ENCODE measurements at places on chromosomes 13 and 19.

GRCh38 chr13:32530841-32531253 is 7.7 kb downstream of the N4BP2L2 start:
- peak; percentile 26 for DNase-seq

DNA sequence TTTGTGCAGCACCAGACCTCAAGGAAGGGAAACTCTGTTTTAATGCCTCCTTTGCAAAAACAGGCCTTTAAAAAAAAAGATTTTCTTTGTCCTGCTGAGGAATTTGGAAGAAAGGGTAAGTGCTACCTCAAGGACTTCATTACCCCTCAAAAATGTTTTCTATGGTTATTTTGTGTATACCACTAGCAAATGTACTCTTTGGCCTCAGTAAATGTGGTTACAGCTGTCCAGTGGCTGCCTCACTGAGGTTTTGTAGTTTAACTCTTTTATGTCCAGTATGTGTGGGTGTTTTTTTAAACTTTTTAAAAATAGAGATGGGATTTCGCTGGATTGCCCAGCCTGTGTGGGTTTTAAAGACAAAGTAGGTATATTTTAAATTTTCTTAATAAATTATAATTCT is 42.2 kb upstream of the TSC22D1 start:
- no peak for DNase-seq

DNA sequence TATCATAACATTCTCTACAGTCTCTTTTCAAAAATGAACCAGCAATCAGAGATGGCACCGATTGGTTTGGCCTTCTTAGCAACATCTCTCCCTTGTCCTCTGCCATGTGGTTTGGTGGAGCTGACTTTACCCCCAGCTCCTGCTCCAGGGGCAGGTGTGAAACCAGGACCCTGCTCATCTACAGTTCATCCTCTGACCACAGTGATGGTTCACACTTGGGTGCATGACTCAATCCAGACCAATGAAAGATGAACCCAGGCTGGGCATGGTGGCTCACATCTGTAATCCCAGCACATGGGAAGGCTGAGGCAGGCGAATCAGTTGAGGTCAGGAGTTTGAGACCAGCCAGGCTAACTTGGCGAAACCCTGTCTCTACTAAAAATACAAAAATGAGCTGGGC is 33.6 kb upstream of the FFAR2 start:
- no peak for DNase-seq

DNA sequence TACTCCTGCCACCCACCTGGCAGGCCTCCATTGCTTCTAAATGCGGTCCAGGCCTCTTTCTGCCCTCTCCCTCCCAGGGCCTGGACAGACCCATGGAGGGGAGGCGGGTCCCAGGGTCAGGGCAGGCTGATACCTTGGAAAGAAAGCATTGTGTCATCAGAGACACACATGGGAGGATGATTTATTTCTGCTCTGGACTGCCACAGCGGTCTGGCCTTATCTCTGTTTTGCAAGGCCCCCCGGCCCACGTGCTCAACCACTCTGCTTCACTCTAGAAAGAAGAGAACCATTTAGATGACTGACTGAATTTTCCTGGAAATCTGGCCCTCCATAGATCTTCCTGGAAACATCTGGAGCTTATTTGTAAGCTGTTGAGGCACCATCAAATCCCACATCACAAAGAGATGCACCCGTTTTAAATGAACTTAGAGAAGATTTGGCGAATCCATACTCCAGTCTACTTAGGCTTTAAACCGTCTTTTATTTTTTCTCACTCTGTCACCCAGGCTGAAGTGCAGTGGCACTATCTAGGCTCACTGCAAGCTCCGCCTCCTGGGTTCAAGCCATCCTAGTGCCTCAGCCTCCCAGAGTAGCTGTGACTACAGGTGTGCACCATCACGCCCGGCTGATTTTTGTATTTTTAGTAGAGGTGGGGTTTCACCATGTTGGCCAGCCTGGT is 48.3 kb upstream of the URI1 start:
- DNase-seq = no peak

DNA sequence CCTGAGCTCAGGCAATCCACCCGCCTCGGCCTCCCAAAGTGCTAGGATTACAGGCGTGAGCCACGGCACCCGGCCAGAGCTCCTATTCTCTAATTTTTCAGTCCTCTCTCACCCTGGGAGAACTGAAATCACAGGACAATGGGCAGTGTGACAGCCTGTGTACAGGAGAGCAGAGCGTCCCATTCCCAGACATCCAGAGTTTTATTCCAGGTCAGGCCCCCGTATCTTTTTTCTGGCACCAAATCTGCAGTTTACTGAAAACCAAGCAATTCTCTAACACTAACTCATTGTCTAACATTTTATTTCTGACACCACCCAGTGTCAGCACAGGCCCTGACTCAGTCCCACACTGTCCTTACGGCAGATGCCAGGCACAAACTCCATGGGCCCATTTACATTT is 6.7 kb downstream of the ZNF708 start:
- DNase-seq = no peak

GRCh38 chr13:32734511-32734910 is 148.3 kb downstream of the PDS5B start:
- peak; percentile 26 for DNase-seq

DNA sequence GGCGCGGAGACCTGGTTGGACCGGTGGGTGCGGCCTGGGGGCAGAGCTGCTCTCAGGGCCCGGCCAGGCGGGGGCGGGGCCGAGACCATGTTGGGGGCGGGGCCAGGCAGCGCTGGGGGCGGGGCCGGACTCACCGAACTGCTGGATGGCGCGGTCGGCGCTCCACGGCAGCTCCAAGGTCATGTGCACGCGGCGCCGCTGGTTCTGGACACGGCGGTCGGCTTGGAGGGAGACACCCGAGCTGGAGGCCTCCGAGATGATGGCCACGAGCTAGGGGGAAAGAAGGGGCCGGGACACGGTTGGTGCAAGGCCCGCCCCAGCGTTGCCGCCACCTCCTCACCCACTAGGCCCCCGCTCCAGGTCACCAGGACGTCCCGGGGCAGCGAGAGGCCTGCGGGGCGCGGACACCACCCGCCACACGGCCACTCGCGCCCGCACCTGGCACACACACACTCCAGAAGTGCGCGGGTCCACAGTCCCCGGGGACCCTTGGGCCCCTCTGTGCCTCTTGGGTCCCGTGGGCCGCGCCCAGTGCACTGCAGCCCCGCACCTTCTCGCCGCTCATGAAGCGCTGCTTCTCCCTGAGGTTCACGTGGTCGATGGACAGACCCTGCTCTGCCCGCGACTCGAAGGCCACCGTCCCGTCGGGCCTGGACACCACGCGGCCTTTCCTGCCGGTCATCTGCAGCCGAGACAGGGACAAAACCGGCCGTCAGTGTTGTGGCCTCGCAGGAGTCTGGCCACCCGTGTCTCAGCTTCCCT is 8.7 kb downstream of the GPX4 start:
- no peak for DNase-seq

DNA sequence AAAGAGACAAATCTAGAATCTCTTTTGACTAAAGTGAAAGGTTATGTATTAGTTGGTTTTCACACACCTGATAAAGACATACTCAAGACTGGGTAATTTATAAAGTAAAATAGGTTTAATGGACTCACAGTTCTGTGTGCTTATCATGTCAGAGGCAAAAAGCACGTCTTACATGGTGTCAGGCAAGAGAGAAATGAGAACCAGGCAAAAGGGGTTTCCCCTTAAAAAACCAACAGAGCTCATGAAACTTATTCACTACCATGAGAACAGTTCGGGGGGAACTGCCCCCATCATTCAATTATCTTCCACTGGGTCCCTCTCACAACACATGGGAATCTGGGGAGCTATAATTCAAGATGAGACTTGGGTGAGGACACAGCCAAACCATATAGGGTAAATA is 486.8 kb downstream of the DACH1 start:
- DNase-seq = no peak

DNA sequence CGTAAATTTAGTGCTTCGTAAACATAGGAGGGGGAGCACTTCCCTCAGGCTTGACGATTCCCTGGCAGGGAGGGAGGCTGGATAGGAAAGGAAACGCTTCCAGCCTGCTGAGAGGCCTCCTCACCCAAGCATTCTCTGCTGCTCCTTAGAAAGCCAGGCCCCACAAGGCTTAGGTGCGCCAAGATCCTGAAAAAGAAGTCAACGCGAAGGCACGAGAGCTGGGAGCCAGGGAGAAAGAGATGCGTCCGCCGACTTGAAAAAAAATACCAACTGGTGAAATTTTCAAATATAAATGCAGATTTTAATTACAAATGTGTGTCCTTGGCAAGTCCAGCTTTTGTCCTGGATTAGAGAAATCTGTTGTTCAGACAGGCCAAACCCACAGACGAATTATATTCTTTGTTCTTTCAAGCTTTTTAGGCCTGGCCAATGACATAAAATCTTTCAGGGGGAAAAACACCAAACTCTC is 64.0 kb downstream of the ALOX5AP start:
- no peak for DNase-seq

DNA sequence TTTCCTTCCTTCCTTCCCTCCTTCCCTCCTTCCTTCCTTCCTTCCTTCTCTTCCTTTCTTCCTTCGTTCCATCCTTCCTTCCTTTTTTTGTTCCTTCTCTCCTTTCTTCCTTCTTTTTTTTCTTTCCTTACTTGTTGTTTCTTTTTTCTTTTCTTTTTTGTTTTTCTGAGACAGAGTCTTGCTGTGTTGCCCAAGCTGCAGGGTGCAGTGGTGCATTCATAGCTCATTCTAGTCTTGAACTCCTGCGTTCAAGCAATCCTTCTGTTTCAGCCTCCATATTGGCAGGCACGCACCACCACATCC is 5.5 kb upstream of the EEF2 start:
- no peak for DNase-seq
